ENCODE measurements at places on chromosomes 1 and 21.

DNA sequence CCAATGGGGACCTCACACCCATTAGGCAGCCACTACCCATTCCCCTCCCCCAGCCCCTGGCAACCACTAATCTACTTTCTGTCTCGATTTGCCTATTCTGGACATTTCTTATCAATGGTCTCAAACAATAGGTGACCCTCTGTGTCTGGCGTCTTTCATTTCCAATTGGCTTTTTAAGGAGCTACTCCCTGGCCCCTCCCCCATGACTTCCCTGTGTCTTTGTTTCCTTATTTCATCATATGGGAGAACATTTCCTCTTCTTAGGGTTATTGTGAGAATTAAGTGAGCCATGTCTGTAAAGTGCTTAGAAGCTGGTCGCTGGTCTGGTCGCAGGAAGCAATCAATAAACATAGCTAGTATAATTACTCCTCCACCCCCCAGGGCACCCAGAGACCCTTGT lies 80.9 kb downstream of the SPSB1 start:
- no peak for DNase-seq

DNA sequence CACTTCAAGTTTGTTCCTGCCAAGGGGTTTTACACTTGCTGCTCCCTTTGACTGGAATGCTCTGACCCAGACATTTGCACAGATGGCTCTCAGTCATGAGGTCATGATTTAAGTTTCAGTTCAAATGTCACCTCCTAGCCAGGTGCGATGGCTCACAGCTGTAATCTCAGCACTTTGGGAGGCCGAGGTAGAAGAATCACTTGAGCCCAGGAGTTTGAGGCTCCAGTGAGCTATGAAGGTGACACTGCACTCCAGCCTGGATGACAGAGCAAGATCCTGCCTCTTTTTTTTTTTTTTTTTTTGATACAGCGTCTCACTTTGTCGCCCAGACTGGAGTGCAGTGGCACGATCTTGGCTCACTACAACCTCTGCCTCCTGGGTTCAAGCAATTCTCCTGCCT lies 4.5 kb upstream of the ZMYM4 start:
- no peak for DNase-seq

GRCh38 chr1:202005958-202006357 lies 4.4 kb upstream of the ELF3 start:
- no peak for DNase-seq

- DNase-seq, result no peak
Measured at GRCh38 chr1:47478090-47478489, 40.2 kb downstream of the FOXD2 start.

- no peak for DNase-seq
Measured at GRCh38 chr1:46020010-46020409, 112.4 kb downstream of the PIK3R3 start.
